EH (cell line): ENCODE measurements at places on chromosomes 7 and 10.

DNA sequence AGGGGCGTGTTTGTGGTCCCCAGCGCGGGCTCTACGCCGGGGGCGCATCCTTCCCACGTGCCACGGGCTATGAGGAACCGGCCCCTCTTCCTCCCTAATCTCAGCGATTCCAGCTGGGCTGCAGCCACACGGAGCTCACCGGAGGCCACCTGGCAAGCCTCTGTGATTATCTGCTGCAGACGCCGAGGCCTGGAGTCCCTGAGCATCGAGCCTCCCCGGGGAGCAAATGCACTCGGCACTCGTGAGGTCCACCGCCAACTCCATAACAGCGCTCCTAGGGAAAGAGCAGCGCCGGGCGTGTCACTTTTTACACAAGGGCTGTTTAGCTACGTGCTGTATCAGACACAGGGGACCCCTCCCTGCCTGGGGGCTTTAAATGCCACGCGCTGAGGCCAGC is 101.2 kb downstream of the DYNC2I1 start:
- no peak for DNase-seq

DNA sequence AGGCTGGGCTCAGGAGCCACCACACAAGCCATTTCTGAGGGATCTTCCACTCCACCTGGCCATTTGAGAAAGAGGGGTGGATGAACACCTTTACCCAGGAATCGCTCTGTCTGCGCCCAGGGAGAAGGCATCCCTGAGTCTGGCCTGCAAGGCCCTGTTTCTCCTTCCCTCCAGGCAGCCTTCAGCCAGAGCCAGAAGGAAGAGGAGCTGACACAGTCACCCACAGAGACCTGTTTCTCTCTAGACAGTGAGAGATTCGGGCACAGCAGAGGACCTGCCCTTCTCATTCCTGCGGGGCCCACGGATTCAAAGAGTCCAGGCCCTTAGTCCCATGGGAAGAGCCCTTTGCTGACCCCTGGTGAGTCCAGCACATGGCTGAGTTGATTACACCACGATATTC is 127.5 kb upstream of the TNS3 start:
- DNase-seq: no peak

GRCh38 chr7:94374721-94375566 is 19.8 kb upstream of the COL1A2 start:
- peak; percentile 97 for DNase-seq

DNA sequence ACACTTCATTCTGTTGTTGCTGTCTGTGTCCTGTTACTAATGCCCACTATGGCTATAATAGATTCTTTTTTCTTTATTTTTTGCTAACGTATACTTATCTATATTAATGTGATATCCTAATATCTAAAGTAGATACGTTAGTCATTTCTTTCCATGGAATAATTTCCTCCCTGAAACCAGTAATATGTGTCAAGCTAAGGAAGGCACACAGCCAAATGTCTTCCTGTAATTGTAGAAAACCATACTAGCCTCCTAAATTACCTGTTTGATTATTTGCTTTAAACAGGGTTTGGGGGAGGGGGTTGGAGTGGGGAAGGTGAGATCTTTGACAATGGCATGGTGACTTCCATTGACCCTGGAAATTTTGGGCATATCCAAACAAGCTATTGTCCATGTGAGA is 56.4 kb downstream of the THNSL1 start:
- no peak for DNase-seq

DNA sequence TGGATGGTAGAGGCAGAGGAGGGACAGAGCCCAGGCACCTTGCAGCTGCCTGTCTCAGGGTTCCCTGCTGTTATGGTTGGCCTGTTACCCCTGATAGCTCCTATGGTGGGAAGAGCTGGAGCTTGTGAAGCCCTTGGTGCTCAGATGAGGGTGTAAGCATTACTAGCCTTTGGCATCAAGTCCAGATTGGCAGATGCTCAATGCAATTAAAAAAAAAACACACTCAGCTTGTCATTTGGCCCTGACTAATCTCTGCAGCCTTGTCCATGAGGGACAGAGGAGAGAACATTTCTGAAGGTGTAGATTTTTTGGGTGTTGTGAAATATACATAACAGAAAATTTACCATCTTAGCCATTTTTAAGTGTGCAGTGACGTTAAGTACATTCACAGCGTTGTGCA is 86.3 kb downstream of the PLPP4 start:
- no peak for DNase-seq

DNA sequence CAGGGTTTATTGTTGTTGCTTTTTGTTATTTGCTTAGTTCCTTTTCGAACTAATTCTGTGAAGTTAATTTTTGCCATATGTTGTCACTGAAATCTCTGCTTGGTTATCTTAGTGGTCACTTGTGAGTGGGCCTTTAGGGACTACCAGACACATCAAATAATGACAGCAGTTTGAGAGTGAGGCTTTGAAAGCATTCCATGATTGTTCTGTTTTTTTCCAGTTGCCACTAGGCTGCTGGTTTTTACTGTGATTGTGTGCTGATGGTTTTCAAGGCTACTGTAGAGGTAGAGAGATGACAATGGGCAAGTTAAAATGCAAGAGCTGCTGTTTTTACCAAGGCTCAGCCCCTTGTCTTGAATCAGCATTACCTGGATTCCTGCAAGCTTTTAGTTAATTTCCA is 20.0 kb downstream of the SEPTIN7 start:
- peak; percentile 27 for DNase-seq

GRCh38 chr7:107854989-107855388 is 36.0 kb upstream of the DLD start:
- DNase-seq: peak; percentile 67

- peak; percentile 84 for DNase-seq
Measured at GRCh38 chr7:116271161-116271913, 61.0 kb downstream of the TES start.

DNA sequence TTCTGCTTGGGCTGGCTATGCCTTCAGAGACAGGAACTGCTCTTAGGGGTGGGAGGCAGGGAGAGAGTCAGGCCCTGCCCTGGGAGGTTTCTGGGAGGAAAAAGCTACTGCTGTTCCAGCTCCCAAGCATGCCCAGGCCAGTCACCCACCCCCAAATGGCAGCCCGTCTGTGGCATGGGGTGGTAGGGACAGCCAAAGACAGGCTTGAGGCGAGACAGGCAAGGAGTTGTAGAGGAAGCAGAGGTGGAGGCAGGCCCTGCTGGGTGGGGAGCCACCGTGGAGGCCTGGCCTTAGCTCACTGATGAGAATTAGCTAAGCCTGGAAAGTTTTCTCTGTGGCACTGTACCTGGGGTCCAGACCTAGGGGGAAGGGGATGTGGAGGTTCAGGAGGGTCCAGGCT is 6.6 kb upstream of the SAMD8 start:
- DNase-seq: no peak

DNA sequence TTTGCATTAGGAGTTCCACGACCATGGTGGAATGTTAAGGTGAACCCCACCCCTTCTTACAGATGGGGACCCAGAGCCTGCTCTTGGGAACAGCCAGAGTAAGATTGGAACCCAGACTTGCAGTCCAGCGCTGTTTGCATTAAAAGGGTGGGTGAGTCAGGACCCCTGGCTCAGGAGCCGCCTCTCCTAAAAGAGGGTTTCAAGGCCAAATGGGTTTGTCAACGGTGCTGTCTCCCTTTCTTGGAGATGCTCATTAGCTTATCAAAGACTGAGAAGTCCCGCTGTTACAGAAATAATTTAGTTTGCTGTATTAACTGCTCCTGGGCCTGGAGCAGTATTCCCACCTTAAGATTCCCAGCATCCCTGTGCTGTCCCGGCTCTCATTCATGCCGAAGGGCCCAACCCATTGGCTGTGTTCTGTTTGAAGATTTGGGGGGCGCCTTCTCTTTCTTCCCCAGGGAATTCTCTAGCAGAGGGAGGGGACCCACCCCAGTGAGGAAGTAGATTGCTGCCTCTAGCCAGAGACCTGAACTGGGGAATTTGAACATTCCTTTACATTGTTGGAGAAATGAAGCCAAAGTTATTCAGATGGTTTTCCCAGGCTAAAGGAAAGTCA is 1.8 kb downstream of the MARVELD1 start:
- no peak for DNase-seq

GRCh38 chr7:106521541-106521940 is 139.4 kb downstream of the CCDC71L start:
- peak; percentile 37 for DNase-seq

DNA sequence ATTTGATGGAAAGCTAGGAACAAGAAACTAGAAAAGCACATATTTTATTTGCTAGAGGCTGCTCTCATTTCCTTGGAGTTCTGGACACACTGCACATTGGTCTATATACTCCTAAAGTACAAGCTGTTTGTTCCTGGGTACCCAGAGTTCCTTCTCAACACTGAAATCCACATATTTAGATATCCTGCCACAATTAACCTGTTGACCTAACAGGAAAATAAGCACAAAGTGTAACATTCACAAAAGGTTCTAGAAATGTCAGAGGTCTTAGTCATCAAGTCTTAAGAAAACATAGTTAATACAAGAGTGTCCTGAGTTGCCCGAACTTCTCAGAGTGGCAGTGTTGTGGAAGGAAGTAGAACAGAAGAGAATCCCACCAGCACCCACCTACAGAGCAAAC is 115.6 kb downstream of the ELMO1 start:
- DNase-seq: no peak

GRCh38 chr10:47402641-47403301 is 18.7 kb upstream of the ZNF488 start:
- peak; percentile 97 for DNase-seq

GRCh38 chr10:69748621-69749020 is 53.1 kb upstream of the COL13A1 start:
- DNase-seq: peak; percentile 25

DNA sequence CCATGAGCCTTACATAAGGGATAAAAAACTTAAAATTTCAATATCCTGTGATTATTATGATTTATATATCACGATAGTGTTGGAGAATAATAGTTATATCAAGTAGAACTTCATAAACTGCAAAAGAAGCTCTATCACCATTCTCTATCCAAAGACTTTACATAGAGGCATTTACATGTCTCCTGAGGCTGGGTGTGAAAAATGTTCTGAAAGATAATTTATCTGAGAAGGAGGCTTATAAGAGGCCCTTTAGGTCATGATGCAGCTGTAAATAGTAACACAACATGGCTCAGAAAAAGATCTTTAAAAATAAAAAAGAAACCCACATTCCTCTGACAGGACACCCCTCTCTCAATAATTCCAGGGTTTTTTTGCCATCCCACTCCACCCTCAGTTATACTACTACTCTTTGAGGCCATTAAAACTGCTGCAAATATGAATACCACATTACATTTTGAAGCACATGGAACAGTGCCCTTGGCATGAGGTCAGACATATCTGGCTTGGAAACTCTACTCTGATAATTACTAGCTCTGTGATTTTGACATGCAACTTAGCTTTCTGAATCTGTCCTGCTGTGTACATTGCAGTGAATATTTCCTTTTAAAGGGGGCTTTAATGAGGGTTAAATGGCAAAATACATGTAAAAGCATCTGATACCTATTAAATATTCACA is 55.5 kb downstream of the SLC16A12 start:
- peak; percentile 40 for DNase-seq

GRCh38 chr10:132326925-132327324 is 5.1 kb upstream of the LRRC27 start:
- no peak for DNase-seq

- DNase-seq: no peak
Measured at GRCh38 chr10:42769673-42770072, 12.9 kb upstream of the BMS1 start.

GRCh38 chr10:1214882-1215540 is 158.8 kb downstream of the WDR37 start:
- no peak for DNase-seq

DNA sequence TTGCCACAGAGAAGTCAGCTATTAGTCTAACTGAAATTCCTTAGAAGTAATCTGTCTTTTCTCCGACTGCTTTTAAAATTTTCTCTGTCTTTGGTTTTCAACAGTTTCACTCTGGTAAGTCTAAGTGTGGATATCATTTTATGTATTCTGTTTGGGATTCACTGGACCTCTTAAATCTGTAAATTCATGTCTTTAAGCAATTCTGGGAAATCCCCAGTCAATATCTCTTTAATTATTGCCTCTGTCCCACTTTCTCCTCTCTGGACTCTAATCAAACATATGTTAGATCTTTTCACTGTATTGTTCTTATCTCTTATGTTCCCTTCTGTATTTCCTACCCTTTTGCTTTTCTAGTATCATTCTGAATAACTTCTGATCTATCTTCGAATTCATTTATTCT is 29.9 kb downstream of the CFAP43 start:
- DNase-seq: no peak

- DNase-seq: no peak
Measured at GRCh38 chr7:7416031-7416858, 119.4 kb downstream of the COL28A1 start.

DNA sequence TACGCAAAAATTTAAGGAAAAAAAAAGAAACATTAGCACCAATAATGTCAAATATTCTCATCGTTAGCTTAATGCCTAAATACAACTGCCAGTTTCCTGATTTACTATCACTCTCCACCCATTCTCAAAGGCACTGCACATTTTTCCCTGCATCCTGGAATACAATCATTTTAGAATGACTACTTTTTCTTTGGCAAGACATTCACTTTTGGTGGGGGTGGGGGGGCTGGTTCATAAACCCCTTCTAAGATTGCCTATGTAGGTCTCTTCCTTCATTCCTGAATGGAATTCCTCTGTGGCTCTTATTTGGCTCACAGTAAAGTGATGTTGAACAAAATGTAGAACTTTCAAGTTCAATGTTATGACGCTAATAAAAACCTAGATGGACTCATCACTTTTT is 74.3 kb downstream of the RNLS start:
- no peak for DNase-seq

DNA sequence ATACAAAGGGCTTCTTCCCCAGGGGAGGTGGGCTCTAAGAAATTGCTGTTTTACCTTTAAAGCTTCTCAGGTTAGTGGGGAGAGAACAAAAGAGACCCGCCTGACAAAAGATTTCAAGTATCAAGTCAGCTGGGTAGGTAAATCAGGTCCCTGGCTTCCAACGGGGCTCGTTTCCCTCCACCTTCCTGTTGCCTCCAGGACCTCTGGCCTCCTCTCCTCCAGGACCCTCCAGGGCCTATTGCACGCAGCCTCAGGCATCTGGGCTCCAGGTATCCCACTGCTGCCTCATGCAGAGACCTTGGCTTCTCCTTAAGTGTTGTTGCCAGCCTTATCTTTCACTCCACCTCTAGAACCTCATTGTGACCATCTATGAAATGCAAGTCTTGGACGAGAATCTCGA is 2.9 kb downstream of the BNIP3 start:
- DNase-seq: no peak

- DNase-seq: no peak
Measured at GRCh38 chr10:67836972-67837371, 1.0 kb downstream of the DNAJC12 start.

GRCh38 chr7:116547347-116547746 is 22.5 kb downstream of the CAV1 start:
- peak; percentile 94 for DNase-seq

- DNase-seq: no peak
Measured at GRCh38 chr10:5047912-5048628, 44.4 kb upstream of the AKR1C2 start.

DNA sequence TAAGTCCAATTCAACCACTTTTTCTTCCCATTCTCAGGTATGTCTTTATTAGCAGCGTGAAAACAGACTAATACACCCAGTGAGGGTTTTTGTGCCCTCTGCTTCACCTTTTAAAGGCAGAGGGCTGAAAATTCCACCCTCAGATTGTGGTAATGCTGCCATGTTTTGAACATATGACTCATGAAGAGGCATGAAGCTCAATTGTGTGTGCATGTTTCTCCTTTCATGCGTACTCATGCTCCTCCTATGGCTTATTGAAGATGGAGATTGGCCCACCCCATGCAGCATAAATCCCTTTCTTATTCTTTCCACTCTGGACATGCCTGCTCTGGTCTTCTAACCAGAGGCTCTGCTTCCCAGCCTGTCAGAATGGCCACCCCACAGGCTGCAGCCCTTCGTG is 168.0 kb upstream of the PRKCQ start:
- peak; percentile 21 for DNase-seq
